ENCODE measurements at places on chromosomes 4 and X.

- no peak for DNase-seq
These were observed 56.8 kb downstream of the SEPSECS start for GRCh38 chr4:25103418-25103817.

DNA sequence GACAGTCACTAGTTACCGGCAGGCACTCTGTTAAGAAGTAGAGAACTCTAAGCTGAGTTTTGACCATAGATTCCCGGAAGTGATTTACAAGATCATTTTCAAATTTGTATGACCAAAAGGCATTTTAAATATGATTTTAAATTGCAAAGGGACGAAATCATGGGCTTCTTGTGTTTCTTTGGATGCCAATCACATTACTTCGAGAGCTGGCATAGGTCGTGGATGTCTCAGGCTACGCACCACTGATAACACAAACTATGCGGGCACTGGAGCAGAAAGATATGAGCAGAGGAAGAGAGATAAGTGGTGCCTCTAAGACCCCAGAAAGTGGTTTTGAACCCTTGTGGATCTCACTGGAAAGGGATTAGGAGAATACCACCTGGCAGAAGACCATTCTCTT lies 294.2 kb upstream of the FTHL17 start:
- DNase-seq: no peak

DNA sequence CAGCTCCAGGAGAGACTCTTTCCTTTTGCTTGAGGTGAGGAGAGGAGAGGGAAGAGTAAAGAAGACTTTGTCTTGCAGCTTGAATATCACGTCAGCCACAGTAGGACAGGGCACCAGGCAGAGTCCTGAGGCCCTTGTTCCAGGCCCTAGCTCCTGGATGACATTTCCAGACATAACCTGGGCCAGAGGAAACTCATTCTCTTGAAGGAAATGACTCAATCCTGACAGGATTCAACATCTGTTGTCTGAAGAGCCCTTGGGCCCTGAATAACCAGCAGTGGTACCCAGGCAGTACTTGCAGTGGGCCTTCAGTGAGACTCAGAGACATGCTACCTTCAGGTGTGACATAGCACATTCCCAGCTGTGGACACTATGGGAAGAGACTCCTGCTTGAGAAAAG lies 62.8 kb downstream of the FGF16 start:
- no peak for DNase-seq

- DNase-seq: no peak
These were observed 22.9 kb upstream of the CPE start for GRCh38 chr4:165355900-165356300.

DNA sequence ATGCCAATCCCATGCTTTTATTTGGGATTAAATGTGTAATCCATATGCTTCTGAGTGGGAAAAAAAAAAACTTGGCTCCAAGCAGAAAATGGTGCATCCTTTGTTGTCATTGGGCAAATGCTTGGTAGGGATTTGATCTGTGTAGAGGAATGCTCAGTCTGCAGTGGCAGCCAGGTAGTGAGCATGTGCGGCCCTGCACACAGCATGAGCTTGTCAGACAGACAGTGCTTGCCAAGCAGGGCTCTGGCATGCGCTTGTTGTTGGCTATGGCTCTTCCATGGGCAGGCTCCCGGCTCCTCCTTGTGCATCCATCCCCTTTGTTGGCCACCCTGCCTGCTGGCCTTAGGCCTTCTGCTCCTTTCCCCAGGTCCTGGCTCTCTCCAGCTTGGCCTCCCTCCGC lies 130.3 kb downstream of the GPR143 start:
- DNase-seq: no peak

DNA sequence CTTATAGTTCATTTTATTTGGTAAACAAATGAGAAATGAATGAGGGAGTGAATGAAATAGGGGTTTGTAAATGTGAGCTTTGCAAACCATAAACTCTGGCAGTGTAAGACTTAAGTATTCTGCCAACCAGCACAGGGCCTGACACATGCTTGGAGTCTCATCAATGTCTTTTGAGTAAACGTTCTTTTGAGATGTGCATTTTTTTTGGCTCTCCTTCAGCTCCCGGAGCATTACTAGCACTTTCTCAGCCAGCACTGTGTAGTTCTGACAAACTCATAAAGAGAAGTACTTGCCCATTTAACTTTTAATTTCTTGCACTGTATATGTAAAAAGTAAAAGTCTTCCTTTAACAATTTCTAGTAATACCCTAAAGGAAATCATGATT lies 245.3 kb downstream of the HS3ST1 start:
- DNase-seq: no peak

DNA sequence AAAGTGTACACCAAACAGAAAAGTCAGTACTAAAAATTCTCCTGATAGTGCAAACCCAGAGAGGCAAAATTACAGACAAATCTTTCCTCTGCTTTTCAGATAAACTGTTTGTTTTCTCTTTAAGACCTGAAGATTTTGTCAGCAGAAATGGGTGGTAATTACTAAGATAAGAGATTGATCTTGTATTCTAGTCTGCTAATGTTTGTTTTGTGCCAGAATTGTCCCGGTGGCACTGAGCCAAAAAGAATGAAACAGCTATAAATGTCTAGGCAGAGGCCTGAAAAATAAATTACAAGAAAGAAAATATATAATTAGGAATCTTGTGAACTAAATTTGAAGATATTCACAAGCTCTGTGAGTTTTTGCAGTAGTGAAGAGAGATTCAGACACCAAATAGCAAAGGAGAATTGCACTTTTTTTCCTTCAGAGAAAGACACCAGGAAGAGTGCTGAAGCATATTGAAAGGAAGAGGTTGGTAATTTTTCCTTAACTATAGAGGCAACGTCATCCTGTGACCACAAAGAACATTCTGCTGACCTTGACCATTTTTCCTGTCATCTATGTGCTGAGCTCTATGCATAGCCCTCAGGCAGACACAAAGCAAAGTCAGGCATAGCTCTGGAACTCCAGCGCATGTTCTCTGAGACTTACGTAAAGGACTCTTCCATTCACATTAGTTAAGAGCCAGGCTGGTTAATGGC lies 314.5 kb upstream of the RASGEF1B start:
- DNase-seq: no peak

GRCh38 chr4:2934077-2934812 lies 29.0 kb downstream of the NOP14 start:
- DNase-seq: no peak

DNA sequence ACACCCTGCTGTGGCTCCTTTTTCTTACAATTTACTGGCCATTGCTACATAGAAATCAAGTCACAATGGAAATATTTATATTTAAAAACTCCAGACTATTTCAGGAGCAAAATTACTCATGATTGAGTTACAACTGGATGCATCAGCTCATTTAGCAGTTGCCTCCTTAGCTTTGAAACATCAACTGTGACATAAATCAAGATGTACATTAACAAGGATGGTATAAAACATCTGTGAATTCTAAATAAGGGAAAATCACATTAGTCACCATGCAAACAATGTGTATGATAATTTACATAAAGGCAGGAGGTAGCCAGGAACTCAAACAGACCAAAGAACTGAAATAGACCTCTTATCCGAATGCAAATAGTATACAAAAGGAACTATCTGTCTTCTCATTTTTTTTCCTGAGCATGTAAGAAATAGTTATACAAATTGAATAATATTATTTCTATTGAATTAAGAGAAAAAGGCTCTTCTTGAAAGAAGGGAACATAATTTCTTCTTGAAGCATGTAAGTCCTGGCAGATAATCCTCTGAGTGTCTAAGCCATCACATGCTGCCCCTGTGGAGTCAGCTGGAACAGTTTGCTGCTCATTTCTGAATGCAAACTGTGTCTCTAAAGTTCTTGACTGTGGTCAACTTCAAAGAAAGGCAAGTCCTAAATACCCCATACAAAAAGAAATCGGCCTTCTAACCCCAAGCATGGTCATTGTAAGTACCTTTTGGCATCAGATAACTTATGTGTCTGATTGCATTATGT lies 151.2 kb downstream of the NAA11 start:
- no peak for DNase-seq

DNA sequence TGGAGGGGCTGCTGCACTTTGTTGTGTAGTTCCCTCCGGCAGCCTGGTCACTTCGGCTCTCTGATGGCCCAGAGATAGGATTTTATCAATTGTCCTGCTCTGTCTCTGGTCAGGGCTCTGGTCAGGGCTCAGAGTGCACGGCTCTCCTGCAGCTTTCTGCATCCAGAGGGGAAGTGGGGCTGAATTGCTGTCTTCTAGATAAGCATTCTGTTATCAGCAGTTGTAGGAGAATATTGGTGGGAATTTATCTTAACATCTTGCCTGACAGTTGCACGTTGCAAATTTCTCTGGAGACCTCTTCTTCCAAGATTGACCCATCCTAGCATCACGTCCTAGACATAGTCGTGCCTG lies 62.8 kb downstream of the FAM193A start:
- DNase-seq: no peak

GRCh38 chrX:83906921-83907320 lies 46.0 kb downstream of the CYLC1 start:
- DNase-seq: no peak

DNA sequence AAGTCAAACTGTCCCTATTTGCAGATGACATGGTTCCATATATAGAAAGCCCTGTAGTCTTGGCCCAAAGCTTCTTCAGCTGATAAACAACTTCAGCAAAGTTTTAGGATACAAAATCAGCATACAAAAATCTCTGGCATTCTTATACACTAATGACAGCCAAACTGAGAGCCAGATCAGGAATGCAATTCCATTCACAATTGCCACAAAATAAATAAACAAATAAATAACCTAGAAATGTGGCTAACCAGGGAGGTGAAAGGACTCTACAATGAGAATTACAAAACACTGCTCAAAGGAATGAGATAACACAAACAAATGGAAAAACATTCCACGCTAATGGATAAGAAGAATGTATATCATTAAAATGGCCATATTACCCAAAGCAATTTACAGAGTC lies 52.9 kb upstream of the CXCL8 start:
- no peak for DNase-seq

GRCh38 chr4:15674926-15675325 lies 6.7 kb upstream of the FAM200B start:
- no peak for DNase-seq

GRCh38 chrX:30734782-30735181 lies 81.6 kb downstream of the GK start:
- no peak for DNase-seq

- DNase-seq: no peak
These were observed 28.7 kb downstream of the MAPK10 start for GRCh38 chr4:86330961-86331742.

- no peak for DNase-seq
These were observed 15.1 kb downstream of the SH3BP2 start for GRCh38 chr4:2808001-2808400.

- DNase-seq: no peak
These were observed 186.1 kb upstream of the MAB21L2 start for GRCh38 chr4:150395872-150396271.

- no peak for DNase-seq
These were observed 21.7 kb upstream of the GPM6A start for GRCh38 chr4:175833574-175834311.

GRCh38 chrX:119583431-119584059 lies 9.2 kb downstream of the UBE2A start:
- no peak for DNase-seq

DNA sequence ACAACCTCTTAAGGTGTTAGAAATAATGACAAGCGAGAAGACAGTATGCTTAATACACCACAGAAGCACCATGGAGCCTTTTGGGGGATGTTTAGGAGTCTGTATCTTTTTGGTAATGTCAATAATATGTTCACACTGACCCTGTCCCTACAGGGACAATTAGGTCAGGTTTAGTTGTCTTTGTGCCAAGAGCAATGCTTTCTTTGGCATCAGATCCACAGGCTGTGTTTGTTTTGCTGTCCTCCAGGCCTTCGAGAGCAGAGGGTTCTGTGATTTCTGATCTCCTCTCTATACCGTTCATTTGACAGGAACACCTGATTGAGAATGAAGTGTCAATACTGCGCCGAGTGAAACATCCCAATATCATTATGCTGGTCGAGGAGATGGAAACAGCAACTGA lies 153.8 kb downstream of the DCLK2 start:
- no peak for DNase-seq

GRCh38 chr4:114225436-114225835 lies 246.0 kb upstream of the ARSJ start:
- DNase-seq: no peak

DNA sequence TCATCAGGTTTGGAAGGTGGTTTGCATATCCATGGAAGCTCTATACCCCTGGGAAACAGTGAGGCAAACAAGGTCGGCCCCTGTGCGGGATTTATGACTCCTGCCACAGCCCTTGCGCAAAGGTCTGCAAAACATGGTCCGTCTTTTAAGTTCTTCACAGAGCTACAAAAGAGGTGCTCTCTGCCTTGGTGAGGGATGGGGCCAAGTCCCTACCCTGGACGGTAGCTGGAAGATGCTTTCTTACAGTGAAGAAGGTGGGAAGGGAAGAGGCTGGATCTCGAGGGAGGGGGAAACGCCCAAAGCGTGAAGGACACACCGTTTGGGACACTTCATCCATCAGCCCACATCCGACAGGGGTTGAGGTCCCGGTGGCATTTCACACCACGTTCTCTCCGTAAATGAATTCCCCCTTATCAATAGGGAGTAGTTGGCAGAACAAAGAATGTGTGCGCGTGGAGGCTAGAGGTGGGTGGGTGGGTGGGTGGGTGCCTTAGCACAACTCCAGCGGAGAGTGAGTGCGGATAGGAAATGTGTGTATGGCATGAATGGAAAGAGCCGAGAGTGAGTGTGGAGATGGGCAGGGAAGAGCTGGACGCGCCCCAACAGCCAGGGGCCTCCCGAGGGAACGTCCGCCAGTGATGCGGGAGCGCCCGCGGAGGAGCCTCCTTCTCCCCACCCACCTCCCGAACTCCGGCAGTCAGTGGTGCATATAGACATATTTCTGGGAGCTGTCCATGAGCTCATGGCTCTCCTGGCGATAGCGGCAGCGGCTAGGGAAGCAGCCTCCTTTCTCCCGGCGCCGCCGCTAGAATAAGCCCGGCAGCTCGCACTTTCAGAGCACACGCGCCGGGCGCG lies 68.3 kb downstream of the LARP7 start:
- DNase-seq: no peak

- DNase-seq: no peak
These were observed 980 bp upstream of the GIMD1 start for GRCh38 chr4:106369456-106370060.

DNA sequence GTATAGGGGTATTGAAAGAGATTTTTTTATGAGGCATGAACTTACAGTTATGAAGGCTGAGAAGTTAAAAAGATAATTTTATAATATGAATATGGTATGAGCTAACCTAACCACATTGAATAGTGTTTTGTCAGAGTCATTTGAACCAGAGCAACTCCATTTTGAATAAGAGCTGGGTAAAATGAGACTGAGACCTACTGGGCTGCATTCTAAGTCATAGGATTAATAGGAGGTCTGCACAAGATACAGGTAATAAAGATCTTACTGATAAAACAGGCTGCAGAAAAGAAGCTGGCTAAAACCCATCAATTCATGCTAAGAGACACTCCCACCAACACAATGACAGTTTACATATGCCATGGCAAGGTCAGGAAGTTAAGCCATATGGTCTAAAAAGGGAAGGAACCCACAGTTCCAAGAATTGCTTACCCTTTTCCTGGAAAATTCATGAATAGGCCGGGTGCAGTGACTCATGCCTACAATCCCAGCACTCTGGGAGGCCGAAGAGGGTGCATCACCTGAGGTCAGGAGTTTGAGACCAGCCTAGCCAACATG lies 209.2 kb downstream of the TECRL start:
- no peak for DNase-seq
